ENCODE measurements at places on chromosomes 6 and 20. TPM values are rescaled to one million over a fixed set of nuclear protein-coding genes. Genes with fewer than 3 reads are reported as not detected.

The PAK5 gene
- polyA plus RNA-seq: 0.07 TPM

The ESR1 gene
- polyA plus RNA-seq: 0.70 TPM

The MEI4 gene
- polyA plus RNA-seq: 0.59 TPM

The EIF6 gene
- polyA plus RNA-seq: 37.7 TPM

The LY6G6F gene
- polyA plus RNA-seq: not detected

The MACROD2 gene
- polyA plus RNA-seq: 0.61 TPM

The ZNF311 gene
- 0.63 TPM for polyA plus RNA-seq

The MOXD1 gene
- 1.2 TPM for polyA plus RNA-seq

The SLA2 gene
- polyA plus RNA-seq: 0.20 TPM

The KHDRBS2 gene
- polyA plus RNA-seq: not detected

The PCNA gene
- polyA plus RNA-seq: 41.4 TPM

The TDRD6 gene
- 0.27 TPM for polyA plus RNA-seq

The JAG1 gene
- 12.2 TPM for polyA plus RNA-seq

The DPPA5 gene
- polyA plus RNA-seq: not detected

The ALDH5A1 gene
- 7.7 TPM for polyA plus RNA-seq

The CAGE1 gene
- not detected for polyA plus RNA-seq

The SGK1 gene
- 42.0 TPM for polyA plus RNA-seq

The KCNK5 gene
- polyA plus RNA-seq: 1.4 TPM

The WFDC12 gene
- polyA plus RNA-seq: not detected

Measured in right cardiac atrium (tissue), 5 donors.